ENCODE measurements at places on chromosomes 11 and 22. TPM values are rescaled to one million over a fixed set of nuclear protein-coding genes. Genes with fewer than 3 reads are reported as not detected.

The SCARF2 gene
- 0.23 TPM for total RNA-seq

DNA sequence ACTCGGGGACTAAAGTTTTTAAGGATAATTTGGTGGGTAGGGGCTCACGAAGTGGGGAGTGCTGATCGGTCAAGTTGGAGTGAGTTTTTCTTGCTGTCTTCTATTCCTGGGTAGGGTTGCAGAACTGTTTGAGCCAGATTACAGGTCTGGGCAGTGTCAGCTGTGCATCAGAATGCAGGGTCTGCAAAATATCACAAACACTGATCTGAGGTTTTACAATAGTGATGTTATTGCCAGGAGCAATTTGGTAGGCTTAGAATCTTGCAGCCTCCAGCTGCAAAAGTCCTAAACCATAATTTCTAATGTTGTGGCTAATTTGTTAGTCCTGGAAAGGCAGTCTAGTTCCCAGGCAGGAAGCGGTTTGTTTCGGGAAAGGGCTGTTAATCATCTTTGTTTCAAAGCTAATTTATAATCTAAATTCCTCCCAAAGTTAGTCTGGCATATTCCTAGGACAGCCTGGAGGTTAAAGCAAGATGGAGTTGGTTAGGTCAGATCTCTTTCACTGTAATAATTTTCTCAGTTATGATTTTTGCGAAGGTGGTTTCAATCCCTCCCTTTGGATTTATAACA is 39.7 kb upstream of the CALCA start:
- no peak for DNase-seq

- DNase-seq, result no peak
Observed at GRCh38 chr11:43579919-43580276, 100.6 kb upstream of the HSD17B12 start.

DNA sequence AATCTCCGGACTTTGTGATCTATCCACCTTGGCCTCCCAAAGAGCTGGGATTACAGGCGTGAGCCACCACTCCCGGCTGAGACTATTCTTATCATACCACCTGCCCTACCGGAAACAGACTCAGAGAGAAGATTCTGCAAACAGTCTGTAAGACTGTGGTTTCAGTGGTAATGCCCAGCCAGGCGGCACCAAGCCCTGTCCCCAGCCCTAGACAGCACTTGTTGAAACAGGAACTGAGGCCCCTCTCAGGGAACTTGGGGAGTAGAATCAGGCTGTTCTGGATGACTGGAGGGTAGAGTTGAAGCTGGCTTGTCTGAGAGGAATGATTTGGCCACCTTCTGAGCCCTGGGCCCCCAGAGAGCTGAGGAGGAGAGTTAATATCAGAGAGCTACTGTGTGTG is 1.3 kb upstream of the INSC start:
- no peak for DNase-seq

DNA sequence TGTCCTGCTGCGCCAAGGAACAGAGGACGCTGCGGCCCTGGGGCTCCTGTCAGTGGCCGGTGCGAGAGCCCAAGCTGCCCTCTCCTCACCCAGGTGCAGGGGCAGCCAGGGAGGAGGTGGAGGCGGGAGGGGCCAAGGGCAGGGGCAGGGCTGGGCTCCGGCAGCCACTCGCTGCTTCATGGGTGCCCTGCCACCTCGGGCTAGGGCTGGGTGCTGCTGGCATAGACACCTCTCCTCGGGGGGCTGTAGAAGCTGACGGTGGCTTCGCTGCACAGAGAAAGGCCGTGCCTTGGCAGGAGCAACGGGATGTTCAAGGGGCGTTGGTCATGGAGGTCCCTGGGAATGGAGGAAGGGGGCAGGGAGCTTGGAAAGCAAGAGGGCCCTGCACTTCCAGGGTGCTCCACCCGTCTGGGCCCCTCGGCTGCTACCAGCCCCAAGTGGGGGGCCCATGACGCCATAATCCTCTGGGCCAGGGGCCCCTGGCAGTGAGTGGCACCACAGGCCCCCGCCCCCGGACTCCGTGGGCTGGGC is 1.6 kb upstream of the TBX1 start:
- DNase-seq, result no peak
